WERI-Rb-1 (cell line): ENCODE measurements at places on chromosomes 4 and X.
A peak's percentile ranks its signal among the peaks of the same experiment; 100 is the strongest.

GRCh38 chr4:36189511-36190226, 54.6 kb downstream of the ARAP2 start:
- DNase-seq = no peak

GRCh38 chrX:41629539-41629938, 59.2 kb upstream of the GPR34 start:
- no peak for DNase-seq

GRCh38 chr4:109576462-109576861, 16.4 kb downstream of the MCUB start:
- no peak for DNase-seq

DNA sequence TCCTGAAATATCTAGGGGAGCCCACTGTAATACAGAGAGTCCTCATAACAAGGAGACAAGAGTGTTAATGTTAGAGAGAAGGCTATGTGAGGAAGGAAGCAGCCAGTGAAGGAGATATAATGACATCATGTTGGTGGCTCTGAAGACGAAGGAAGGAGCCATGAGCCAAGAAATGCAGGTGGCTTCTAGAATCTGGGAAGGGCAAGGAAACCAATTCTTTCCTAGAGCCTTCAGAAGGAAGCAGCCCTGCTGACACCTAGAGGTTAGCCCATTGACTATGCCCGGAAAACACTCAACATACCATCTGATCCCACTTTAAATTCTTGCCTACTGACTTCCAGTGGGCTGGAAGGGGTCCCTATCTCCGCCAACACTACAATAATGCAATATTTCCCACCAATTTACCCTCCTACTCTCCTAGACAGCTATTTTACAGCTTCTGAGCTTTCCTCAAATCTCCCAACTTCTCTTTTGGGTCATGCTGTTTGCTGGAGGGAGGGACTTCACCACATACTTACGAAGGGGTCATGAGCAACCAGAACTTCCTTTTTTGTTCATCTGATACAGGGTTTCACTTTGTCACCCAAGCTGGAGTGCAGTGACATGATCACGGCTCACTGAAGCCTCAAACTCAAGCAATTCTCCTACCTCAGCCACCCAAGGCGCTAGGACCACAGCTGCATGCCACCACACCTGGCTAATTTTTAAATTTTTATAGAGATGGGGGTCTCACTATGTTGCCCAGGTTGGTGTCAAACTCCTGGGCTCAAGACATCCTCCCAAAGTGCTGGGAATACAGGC, 25.2 kb upstream of the G3BP2 start:
- DNase-seq = no peak

DNA sequence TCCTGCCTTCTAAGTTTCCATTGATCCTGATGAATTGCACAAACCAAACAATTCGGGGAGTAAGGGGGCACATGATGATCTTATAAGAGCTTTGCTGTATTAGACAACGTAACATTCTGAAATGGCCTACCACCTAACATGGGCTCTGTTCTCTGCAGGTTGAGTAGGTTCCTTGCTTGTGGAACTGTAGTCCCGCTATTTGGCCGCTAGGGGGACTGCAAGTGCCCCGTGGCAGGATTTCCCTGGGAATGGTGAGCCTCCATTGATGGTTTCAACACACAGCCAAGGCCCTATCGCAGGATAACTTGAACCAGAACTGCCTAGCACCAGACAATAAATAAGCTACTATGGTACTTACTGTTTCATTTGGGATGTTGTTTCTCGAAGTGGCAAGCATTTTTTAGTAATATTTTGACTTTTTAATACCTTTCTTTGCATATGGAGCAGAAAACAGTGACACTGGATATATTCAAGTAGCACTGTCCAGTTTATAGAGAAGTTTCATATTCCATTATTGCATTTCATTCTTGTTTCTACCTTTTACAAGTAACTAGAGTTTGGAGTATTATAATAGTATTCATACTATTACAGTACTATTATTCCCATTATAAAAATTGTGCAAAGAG, 11.9 kb downstream of the AR start:
- peak; percentile 48 for DNase-seq

DNA sequence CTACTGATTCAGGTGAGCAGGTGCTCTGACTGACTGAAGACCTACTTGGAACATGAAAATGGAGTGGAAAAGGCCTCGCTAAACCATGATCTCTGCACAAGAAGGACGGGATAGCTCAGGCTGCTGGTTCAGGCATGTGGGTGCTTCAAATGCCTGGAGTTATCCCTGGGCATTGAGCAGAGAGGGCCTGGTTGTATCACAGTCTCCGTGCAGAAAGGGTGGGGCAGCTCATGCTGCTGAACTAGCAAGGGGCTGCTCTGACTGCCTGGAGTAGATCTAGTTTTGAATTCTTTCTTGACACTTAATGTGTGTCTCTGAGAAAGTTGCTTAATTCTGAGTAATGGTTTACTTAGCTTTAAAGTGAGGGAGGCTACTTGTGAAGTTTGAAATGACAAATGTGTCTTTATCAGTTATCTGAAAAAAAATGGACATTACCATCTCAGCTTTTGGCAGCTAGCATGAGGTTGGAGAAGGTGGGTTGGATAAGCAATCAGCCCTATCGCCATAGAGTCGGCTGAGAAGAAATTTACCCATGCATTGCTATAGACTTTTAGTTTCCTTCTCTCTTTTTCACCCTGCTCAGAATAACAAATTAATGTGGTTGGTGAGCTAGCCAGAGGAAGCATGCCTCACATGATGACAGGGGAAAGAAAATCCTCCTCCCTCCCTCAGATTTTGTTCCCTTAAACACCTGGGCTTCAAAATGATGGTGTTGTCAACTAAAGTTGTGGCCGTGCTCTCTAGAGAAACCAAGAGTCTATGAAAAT, 832.4 kb downstream of the STIM2 start:
- no peak for DNase-seq

GRCh38 chrX:112696481-112696880, 16.7 kb upstream of the LHFPL1 start:
- DNase-seq = no peak

DNA sequence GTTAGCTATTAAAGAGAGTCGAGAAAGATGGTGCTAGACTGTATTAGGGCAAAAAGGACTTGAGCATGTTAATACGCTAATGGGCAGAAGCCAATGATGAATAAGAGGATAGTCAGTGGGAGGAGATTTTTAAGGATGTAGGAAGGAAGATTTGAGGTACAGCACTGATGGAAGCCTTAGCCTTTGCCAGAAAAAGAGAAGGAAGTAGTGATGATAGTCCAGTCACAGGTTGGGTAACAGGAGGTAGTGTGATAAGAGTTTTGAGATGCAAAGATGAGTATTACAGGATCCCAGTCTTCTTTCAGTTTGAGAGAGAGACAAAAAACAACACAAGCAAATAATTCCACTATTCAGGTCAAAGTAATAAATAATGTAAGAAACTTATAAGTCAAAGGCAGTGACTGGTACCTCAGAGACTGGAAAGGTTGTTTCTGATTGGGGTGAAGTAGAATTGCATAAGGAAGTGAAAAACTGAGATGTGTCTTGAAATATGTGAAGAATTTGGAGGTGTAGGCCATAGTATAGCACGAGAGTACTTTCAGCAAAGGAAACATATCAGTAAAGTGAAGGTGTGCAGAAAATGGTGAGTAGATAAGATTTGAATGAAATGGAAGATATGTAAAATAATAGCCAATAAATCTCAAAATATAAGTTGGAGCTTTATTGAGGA, 22.1 kb upstream of the NDNF start:
- DNase-seq = no peak

GRCh38 chr4:71259911-71260331, 78.9 kb upstream of the SLC4A4 start:
- DNase-seq = no peak

DNA sequence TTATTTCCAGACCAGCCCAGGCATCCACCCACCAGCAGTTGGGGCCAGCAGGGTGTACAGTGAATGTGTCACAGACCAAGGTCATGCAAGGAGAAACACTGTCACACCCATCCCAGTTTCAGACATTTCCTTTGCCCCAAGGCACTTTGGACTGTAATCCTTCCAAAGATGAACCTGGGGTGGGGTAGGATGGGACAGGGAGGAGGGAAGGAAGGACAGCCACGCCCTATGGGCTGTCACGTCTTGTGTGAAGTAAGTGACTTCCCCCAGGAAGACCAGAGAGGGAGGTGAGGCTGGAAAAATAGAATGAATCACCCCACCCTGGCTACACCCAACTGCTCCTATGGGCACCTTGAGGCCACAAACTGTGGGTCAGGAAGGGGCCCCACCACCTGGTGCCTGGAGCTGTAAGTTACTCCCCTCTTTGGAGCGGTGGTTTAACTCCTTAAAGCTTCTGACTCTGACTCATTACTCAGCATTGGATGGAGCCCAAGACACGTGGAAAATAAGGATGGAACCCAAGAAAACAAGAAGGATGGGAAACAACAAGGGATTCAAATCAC, 349.9 kb upstream of the KLF3 start:
- DNase-seq = no peak

DNA sequence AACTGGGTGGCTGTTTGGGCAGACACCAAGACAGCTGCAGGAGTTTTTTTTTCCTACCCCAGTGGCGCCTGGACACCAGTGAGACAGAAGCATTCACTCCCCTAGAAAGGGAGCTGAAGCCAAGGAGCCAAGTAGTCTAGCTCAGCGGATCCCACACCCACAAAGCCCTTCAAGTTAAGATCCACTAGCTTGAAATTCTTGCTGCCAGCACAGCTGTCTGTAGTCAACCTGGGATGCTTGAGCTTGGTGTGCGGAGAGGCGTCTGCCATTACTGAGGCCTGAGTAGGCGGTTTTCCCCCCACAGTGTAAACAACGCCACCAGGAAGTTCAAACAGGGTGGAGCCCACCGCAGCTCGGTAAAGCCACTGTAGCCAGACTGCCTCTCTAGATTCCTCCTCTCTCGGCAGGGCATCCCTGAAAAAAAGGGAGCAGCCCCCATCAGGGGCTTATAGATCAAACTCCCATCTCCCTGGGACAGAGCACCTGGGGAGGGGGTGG, 171.4 kb downstream of the ARHGEF9 start:
- no peak for DNase-seq

- DNase-seq = peak; percentile 86
Measured at GRCh38 chrX:72306851-72307645, 1.3 kb upstream of the CITED1 start.

DNA sequence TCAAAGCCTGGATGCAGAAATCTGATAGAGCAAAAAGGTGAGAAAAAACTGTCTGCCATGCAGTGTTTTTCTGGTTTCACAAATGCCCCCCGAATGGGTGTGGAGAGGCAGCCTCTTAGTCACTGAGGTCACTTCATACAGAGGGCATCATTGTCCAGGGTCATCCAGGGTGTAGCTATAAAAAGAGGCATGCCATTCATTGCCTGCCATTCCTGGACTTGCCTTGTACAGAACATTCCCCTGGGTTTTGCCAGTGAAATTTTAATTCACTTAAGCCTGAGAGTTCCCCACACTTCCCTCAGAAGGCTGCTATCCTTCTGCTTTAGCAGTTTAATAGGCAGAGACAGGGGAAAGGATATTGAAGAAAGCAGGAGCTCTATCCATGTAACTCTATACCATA, 230.3 kb downstream of the UNC5C start:
- no peak for DNase-seq

DNA sequence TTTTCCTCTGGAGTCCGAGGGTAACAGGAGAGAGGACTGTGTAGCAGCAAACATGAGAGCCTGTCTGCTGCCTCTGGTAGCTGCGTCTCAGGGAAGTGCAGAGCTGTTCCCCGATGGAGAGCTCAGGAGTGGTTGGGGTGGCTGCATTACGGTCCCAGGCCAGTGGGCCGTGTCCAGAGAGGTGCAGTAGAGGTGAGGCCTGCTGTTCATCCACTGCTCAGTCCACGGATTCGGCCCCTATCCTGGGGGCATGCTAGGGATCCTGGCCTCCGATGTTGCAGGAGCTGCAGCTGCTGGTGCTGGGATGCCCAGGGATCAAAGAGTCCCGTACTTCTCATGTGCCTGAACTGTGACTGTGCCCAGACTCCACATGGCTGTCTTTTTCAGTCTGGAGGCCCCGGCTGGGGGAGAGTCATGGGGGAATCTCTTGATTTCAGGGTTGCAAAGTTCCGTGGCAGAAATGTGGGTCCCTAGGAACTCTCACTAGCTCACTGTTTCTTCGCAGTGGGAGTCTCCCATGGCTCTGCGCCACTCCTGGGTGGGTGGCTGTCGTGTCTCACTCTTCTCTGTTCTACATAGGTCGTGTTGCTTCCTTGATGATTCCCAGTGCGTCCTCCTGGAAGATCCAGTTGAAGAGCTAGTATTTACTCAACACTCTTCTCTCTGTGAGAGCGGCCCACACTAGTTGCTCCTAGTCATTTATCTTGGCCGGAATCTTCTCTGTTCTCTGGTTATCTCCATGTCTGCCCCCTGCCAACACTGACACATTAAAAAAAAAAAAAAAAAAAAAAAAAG, 109.5 kb upstream of the CENPE start:
- no peak for DNase-seq

- no peak for DNase-seq
Measured at GRCh38 chrX:38548508-38548907, 12.8 kb upstream of the TSPAN7 start.

GRCh38 chr4:78621395-78621794, 69.8 kb downstream of the ANXA3 start:
- DNase-seq = no peak

GRCh38 chr4:141614878-141615586, 21.4 kb upstream of the IL15 start:
- DNase-seq = no peak

GRCh38 chr4:84530454-84530853, 31.4 kb upstream of the NKX6-1 start:
- DNase-seq = no peak

- DNase-seq = no peak
Measured at GRCh38 chr4:13877626-13878025, 250.1 kb upstream of the BOD1L1 start.
